ENCODE measurements at places on chromosomes 11 and 22. TPM values are rescaled to one million over a fixed set of nuclear protein-coding genes. Genes with fewer than 3 reads are reported as not detected.

DNA sequence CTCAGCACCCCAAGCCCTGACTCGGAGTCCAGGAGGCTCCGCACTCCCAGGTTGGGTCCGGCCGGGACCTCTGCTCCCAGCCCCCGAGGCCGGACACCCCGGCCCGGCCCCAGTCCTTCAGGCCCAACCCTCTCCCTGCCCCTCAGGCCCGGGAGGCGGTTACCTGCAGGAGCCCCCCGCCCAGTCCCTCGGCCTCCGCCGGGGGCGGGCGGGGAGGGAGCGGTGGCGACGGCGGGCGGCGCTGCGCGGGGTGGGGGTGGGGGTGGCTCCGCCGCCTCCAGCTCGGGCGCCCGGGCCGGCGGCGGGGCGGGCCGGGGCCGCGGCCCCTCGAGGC lies 310 bp downstream of the TCF20 start:
- peak; percentile 32 for DNase-seq

GRCh38 chr11:94417386-94417987 lies 16.3 kb upstream of the GPR83 start:
- DNase-seq, result peak; percentile 49

DNA sequence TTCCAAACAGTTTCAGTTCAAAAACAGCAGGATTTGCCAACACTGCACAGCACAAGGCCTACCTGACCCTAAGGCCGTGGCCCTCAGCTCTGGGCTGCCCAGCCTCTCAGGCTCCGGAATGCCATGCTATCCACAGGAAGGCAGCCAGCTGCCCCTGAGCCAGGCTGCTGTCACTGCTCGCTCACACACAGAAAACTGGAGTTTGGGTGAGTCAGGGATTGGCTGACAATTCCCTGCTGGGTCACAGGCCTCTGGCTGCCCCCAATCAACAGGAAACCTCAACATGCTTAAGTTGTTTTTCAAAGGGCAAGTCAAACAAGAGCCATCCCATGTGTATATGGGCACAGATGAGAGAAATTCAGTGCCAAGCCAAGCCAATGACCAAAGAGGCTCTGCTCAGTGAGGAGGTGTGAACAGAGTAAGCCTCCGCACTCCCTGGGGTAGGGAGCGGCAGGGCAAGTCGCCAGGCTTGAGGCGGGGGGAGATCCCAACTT lies 50.2 kb downstream of the RPL27A start:
- peak; percentile 70 for DNase-seq

GRCh38 chr22:37460684-37461083 lies 25.5 kb downstream of the MFNG start:
- no peak for DNase-seq

DNA sequence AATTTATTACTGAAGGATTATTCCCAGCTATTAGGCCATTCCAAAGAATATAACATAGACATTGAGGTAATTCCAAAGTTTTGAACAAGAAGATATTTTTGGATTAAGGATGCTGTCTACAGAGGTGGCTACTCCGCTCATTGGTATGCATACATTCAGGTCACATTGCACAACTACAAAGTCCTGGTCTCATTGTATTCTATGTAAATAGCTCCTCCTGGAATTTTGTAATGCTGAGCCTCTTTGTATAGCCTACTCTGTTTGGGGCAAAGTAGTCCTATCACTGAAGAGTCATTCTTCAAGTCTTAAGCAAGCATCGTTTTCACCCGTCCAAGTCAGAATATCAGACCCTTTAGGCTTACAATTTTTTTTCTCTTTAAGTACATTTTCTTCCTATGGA lies 142.4 kb downstream of the KIF18A start:
- DNase-seq, result no peak

GRCh38 chr11:15568440-15568839 lies 453.7 kb downstream of the INSC start:
- DNase-seq, result no peak

DNA sequence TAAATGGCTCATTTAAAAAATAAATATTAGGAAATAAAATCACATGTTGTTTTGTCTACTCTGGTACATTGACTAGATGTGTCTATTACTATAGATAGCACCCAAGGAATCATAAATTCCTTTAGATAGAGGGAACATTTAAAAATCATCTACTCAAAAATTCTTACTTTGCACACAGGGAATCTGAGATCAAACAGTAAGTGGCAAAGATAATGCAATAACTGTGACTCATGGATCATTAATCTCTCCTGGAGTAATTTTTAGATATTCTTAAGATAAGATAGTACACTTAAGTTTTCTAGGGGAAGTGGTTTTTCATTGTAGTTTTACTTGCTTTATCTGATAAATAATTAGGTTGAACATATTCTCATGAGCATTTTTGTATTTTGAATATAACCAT lies 468.9 kb downstream of the LUZP2 start:
- no peak for DNase-seq

DNA sequence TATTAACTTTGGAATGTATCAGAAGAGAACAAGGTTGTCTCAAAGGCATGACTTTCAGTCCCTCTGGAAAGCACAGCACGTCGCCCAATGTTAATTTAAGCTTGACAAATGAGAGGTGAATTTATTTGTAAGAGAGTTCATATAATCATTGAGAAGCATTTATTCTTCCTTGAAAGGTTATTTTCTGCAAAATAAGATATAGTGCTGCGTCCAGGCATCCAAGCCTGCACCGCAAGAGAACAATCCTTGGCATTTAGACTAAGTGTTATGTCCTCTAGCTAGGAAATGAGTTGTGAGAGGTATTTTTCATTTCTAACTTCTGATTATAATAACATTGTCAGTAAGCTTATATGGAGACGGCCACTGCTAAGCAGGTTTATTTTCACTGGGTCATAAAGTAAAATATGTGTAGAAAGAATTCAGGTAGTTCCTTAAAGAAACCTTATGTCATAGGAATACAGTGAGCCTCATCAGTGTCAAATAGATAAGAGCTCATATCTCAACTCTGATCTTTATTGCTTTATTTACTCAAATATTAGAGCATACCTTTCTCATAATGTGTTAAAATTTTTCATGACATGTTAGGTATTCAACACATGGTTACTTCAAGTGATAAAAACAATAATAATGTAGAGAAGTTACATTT lies 182.0 kb downstream of the LUZP2 start:
- no peak for DNase-seq

- DNase-seq, result no peak
These were observed 16.8 kb downstream of the SLC22A25 start for GRCh38 chr11:63226488-63227114.

DNA sequence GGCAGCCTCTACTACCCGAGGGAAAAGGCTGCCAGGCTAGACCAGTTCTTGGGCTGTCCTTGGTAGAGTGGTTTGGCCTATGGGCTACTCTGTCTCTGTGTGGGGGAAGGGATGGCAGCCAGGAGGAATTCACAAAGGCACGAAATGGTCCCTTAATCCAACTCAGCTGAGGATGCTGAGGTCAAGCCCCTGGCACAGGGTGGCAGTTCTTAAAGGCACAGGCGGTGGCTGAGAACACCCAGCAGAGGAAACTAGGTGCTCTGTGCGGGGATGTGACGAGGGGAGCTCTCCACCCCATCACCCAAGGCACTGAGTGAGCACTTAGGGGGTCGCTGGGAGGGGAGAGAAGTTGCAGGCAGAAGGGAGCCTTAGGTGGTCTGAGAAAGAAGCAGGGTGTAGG lies at the start of gene MFRP:
TSS of gene MFRP (minus strand) at position 101 of the 400 bp plus-strand sequence. CDS start 192 bp downstream, outside the sequence.
- DNase-seq, result no peak

DNA sequence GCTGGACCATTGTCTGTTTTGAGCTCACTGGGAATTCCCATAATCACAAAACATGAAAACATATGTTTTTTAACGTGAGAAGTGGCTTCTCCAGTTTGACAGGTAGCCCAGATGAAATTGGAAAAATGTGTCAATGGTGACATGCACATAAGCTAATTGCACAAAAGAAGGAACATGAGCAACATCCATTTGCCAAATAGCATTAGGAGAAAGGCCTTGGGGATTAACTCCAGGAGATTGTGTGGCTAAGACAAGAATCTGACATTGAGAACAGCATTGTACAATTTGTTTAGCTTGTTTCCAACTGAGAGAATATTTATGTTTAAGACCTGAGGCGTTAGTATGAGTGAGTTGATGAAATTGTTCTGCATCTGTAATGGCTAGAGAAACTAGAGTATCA lies 147.0 kb upstream of the API5 start:
- DNase-seq, result no peak

- DNase-seq, result no peak
These were observed 17.6 kb downstream of the ATXN10 start for GRCh38 chr22:45689211-45689610.

GRCh38 chr11:20203831-20204230 lies 43.6 kb upstream of the DBX1 start:
- DNase-seq, result no peak

DNA sequence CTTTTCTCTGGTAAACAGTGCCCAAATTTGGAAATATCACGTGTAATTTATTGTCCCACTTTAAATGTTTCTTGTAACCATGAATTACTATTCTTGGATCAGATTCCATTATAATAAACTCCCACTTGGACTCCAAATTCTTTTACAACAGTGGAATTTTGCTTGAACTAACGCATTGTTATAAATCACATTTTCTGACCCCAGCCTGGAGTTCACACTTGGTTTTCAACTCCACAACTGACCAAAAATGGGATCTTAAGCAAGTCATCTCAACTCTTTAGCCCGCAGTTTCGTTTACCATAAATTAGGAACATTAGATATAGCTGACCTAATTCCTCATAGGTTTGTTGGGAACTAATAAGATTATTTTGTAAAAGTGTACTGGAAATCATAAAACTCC lies 336.8 kb upstream of the NCAM1 start:
- no peak for DNase-seq

DNA sequence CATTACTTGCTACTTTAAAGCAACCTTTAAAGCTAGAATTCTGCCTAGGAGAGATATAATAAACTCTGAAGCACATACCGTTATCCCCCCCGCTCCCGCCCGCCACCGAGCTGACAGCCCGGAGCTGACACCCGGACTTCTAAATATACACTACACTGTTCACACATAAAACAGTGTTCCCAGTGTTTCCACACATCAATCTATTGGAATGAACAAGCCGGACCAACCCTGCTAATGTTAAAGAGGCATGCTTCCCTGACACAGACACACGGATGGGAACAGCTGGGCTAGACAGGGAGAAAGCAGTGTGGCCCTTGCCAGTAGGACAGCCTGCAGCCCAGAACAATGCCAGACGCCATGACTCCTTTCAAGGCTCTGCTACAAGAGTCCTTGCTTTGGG lies 108.4 kb upstream of the CSNK2A3 start:
- DNase-seq, result no peak

- peak; percentile 17 for DNase-seq
These were observed 516 bp downstream of the NEU3 start for GRCh38 chr11:74989260-74989638.

DNA sequence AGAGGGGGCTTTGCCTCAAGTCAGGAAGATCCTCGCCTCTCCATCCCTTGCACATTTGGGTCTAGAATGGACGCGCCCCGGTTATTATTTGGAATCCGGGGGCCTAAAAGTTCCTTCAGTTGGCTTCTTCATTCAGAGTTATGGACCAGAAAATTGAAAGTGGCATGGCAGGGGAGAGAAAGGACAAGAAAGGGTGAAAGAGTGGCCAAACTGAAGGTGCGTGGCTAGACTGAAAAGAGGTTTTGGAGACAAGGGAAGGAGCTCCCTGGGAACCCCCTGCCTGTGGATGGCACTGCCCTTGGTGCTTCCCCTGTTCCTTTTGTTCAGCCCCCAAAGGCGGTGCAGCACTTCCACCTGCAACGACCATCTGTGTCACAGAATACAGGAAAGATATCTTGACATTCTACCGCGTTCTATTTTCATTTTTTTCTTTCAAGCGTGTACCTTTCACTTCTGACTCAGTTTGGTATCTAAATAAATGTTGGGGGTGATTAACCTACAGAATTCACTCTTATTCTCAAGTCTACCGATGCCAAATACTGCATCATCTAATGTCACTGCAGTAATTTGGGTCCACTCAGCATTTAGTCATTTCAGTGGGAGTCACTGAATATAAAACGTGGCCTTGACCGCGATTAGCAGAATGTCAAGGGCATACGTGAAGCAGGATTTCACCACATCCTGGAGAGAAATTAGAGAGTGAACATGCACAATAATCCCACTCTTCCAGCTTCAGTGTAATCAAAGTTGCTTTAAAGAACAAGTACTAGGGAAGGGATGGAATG lies 88.1 kb upstream of the ARHGAP32 start:
- DNase-seq, result no peak

GRCh38 chr11:95547976-95548375 lies 241.6 kb downstream of the FAM76B start:
- DNase-seq, result no peak

DNA sequence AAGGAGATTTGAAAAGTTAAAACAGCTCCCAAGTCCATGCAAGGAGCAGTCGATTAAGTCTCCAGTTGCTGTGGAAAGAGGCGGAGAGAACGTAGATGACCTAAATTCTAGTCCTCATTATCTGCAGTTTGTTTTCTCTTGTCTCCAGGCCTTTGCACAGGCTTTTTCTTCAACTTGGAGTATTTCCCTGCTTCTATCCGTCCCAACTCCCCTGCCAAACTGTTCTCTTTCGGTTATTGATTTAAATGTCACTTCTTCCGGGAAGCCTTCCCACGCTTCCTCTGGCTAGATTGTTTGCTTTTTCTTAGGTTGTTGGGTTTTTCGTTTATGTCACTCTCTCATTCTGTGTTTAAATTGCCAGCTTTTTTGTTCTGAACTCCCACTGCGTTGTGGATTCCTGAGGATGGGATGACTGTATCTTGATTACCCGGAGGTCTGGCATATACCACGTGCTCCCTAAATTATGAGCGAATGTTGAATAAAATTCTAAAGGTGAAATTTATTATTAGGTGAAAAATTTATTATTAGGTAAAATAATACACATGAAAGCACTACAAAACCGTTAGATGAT lies 463 bp downstream of the TMEM126B start:
- peak; percentile 26 for DNase-seq

- peak; percentile 87 for DNase-seq
These were observed 36.2 kb downstream of the TBC1D22A start for GRCh38 chr22:46798366-46799350.

- DNase-seq, result no peak
These were observed 51.2 kb downstream of the PDE2A start for GRCh38 chr11:72623052-72623451.

GRCh38 chr11:60869451-60869825 lies 2.1 kb downstream of the ZP1 start:
- no peak for DNase-seq

DNA sequence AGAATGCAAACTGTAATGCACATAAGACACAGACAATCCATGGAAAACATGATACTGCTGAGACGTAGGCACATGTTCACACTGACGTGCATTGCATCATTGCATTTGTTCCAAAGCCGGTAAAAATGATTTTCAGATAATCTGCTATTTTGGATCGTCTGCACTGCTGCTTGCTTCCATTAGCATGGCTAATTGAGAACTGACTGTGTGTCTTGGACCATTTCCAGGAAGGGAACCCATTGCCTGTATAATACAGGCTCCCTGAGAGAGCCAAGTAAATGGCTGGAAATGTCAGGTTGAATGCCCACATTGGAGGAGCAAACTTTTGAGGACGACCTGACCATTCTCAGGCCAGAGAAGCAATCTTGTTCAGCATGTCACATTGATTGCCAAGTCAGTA lies 304.8 kb downstream of the ST3GAL4 start:
- no peak for DNase-seq

TEAD1 gene
- total RNA-seq, result 27.1 TPM

P4HA3 gene
- 37.4 TPM for total RNA-seq

AP1B1 gene
- 191 TPM for total RNA-seq

MS4A15 gene
- total RNA-seq, result not detected

GDPD4 gene
- not detected for total RNA-seq

RIBC2 gene
- total RNA-seq, result 1.3 TPM

UNC93B1 gene
- 21.1 TPM for total RNA-seq

PHF21B gene
- total RNA-seq, result not detected

Data from dermis blood vessel endothelial cell (primary cell).